CD4-positive, alpha-beta T cell treated with Interleukin-1 beta for 1 hour (primary cell): ENCODE measurements at places on chromosomes 4 and X.

- no peak for DNase-seq
Observed at GRCh38 chrX:15930585-15930984, 76.0 kb upstream of the AP1S2 start.

DNA sequence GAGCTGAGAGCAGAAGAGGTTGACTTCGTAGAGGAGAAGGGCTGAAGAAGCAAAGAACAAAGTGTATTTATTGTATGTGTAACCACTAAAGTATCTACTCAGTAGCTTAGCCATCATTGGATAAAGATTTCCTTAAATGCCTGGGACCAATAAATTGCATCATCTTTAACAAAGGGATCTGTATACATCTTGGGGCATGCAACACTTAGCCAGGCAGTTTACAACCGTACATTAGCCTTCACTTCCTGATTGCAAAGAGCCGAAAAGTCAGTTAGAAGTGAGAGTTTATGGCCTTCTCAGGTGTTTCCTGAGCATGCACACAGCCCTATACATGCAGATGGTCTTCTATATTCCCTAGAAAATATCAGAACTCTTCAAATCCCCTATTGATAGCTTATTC, 68.0 kb upstream of the MAGED1 start:
- DNase-seq: no peak

DNA sequence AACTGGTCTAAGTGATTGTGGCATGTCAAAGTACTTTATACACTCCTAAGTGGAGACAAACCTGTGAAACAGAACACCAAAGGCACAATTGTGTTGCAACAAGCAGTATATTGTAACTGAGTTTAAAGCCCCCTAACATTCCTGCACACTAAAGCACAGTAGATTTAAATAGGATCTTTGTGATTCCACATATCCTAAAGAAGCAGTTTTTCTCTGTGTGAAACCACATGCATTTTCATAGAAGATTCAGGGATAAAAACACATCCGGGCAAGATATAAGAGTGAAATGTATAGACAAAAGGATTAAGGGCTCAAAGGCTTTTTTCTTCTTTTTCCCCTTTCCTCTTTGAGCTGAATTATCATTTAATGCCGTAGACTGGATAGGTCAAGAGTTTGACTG, 82.2 kb downstream of the ANK2 start:
- DNase-seq: no peak

- no peak for DNase-seq
Observed at GRCh38 chrX:10485326-10485725, 135.1 kb downstream of the MID1 start.
